ENCODE measurements at places on chromosomes 4 and X. TPM values are rescaled to one million over a fixed set of nuclear protein-coding genes. Genes with fewer than 3 reads are reported as not detected.

The PF4V1 gene
- not detected for total RNA-seq

The PLAC8 gene
- total RNA-seq, result not detected

The EGFL6 gene
- not detected for total RNA-seq

The NALF2 gene
- 3.2 TPM for total RNA-seq

The RBM47 gene
- 54.3 TPM for total RNA-seq

The GABRE gene
- total RNA-seq, result 4.0 TPM

The RHOXF2B gene
- total RNA-seq, result not detected

The DACH2 gene
- not detected for total RNA-seq

The TMPRSS11B gene
- not detected for total RNA-seq

The AWAT2 gene
- not detected for total RNA-seq

The CXXC4 gene
- 2.1 TPM for total RNA-seq

The ADH1B gene
- not detected for total RNA-seq

The CPZ gene
- not detected for total RNA-seq

The KIF4A gene
- 18.1 TPM for total RNA-seq

The FATE1 gene
- total RNA-seq, result not detected

The BMPR1B gene
- total RNA-seq, result 1.2 TPM

DNA sequence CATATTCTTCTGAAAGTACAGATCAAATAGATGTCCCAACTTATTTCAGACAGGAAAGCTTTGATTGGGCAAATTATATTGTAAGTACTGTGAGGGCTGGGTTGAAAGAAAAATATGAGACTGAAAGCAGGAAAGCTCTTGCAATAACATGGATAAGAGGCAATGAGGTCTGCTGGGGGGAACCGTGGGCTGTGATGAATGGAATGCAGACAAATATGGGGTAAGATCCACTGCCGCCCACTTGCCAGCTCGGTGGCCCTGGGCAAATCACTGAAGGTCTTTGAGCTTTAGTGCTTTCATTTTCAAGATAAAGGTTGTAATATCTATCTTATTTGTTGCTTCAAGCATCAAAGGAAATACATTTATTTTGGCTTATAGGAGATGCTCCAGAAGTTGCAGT, 51.0 kb downstream of the AGA start:
- no peak for DNase-seq

- no peak for DNase-seq
Measured at GRCh38 chr4:18524667-18525066, 503.1 kb upstream of the LCORL start.

GRCh38 chrX:7996414-7996813, 69.2 kb upstream of the PNPLA4 start:
- peak; percentile 8 for DNase-seq

GRCh38 chr4:138672393-138672976, 343.1 kb upstream of the NOCT start:
- no peak for DNase-seq

GRCh38 chr4:113404841-113405240, 355.4 kb downstream of the ANK2 start:
- no peak for DNase-seq

DNA sequence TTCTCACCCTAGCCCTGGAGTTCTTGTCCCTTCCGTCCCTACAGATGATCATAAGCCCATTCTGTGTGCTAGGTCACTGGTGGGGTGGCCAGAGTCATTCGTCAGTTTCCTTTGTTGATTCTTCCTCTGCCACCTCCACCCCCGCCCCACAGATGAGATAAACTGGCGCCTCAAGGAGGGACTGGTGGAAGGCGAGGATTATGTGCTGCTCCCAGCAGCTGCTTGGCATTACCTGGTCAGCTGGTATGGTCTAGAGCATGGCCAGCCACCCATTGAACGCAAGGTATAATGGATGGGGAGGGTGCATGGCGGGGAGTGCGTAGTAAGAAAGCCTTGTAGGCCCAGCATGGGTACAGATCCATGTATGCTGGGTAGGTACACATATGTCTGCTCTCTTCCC, 6.4 kb downstream of the USP11 start:
- no peak for DNase-seq

- no peak for DNase-seq
Measured at GRCh38 chrX:71653344-71653743, 14.0 kb upstream of the LOC101059915 start.

DNA sequence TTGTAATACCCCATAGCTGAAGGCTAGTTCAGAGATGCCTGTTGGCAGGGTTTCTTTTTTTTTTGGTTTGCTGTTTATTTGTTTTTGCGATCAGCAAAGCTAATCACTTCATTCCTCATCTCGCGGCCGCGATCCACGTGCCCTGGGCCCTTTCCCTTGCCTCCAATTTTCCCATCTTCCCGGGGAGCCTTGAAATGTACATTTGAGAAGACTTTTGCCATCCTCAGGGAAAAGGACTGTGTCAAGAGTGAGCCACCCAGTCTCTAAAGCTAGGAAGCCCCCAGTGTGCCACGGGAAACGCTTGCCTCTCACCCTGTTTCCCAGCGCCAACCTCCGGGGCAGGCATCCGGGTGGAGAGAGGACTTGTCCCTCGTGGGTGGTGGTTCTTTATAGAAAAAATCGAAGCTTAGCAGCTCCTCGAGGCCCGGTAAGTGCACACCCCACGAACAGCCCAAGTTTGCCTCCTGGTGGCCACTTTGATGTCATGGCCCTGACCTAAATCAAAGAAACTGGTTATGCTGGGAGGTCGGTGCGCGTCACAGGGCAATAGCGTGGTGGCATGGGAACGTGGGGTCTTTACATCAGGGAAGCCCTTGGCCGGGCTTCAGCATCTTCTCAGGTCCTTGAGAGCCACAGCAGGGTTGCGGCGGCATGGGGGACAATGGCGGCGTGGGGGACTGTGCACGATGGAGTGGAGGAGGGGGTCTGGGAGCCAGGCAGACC, 42.0 kb downstream of the MAP7D3 start:
- DNase-seq, result no peak

DNA sequence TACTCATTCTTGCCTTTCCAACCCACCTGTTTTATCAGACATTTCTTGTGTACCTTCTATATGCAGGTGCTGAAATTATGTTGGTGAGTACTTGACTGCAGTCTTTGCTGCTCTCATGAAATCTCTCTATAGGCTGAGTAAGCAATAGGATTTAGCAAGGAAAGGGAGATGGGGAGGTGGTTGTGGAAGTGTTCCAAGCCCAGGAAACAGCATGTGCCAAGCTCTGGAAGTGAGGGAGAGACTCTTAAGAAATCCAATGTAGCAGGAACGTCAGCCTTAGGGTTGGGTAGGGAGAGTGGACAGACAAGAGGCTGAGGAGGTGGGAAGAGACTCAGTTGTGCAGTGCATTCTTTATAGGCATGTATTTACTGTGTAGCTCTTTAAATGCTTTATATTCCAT, 5.6 kb downstream of the SEPTIN11 start:
- DNase-seq, result no peak

- DNase-seq, result peak; percentile 51
Measured at GRCh38 chr4:186689476-186689875, 34.2 kb downstream of the FAT1 start.

GRCh38 chrX:71111921-71112431, 599 bp upstream of the IL2RG start:
- no peak for DNase-seq

GRCh38 chrX:12901486-12901885, 4.9 kb upstream of the TLR8 start:
- peak; percentile 31 for DNase-seq

DNA sequence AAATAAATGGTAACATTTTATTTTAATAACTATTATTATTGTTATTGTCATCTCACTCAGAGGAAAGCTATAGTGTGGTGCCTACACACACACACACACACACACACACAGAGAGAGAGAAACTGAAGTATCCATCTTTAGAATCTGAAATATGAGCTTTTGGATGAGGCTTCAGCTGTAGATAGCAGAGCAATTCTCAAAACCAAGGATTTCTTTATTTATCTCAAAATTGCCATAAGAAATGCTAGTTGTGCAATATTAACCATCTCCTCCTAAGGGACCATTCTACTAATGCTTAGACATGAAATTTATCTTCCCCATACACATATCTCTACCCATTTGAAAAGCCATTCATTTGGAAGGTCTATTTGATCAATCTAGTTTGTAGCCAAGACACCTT, 50.1 kb upstream of the SGMS2 start:
- no peak for DNase-seq

DNA sequence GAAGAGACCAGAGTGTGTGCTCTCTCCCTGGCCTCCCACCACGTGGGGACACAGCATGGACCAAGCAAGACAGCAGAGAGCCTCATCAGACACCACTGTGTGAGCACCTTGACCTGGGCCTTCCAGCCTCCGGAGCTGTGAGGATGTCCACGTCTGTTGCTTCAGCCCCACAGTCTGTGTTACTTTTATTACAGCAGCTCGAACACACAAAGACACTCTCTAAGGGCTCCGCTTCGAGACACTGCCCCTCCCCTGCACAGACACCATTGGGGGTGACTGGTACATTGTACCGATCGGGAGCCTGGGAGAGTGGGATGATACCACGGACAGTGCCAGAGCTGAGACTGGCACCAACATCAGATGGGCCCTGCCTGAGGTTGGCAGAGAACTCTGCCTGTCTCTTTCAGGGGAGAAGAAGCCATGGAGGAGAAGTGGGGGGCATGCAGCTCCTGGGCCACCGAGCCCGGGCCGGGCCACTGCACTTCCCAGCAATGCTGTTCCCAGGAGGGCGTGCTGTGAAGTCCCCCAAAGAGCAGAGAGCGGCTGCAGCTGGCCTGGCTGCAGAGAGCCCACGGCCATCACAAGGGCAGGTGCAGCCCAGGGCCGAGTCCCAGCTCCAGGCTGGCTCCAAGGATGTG, 48.1 kb upstream of the HMX1 start:
- DNase-seq, result no peak

- no peak for DNase-seq
Measured at GRCh38 chrX:44462850-44463249, 79.8 kb downstream of the FUNDC1 start.

GRCh38 chr4:106738121-106738520, 298.0 kb downstream of the DKK2 start:
- DNase-seq, result no peak

GRCh38 chrX:71954458-71954857, 43.8 kb downstream of the NHSL2 start:
- DNase-seq, result no peak

DNA sequence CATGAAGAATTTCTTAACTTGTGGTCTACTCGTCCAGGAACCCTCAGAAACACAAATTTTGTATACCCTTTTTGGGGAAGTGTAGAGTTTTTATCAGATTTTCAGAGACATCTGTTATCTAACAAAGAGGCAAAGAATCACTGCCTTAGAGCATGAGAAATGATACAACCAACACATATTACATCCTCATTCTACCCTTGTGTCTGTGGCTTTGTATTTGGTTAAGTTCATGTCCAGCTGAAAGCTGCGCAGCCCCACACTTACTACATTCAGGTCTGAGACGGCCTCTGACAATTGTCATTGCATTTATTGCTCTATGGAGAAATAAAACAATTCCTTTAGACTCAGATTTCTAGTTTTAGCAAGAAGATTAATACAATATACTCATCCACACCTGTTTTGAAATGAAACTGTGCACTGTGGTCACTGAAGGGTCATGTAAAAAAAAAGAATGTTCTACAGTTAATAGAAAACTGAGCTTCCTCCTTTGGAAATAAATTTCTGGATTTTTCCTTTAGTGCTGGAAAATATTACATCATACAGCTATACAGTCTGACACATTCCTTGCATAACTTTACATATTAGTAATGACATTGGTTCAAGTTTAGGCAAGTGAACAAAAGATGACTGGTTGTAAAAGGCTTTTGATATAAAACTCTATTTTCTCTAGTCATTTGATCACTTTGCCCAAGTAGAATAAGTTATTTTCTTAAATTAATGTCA, 39.8 kb downstream of the GLRB start:
- DNase-seq, result peak; percentile 60

GRCh38 chr4:128444544-128445302, 157.1 kb upstream of the PGRMC2 start:
- no peak for DNase-seq

- no peak for DNase-seq
Measured at GRCh38 chr4:183996868-183997267, 91.8 kb downstream of the STOX2 start.

GRCh38 chr4:8303081-8303480, 33.5 kb downstream of the HTRA3 start:
- no peak for DNase-seq

- DNase-seq, result no peak
Measured at GRCh38 chrX:66892004-66892403, 253.1 kb upstream of the EDA2R start.

GRCh38 chrX:104359124-104359523, 104.4 kb upstream of the ESX1 start:
- no peak for DNase-seq

DNA sequence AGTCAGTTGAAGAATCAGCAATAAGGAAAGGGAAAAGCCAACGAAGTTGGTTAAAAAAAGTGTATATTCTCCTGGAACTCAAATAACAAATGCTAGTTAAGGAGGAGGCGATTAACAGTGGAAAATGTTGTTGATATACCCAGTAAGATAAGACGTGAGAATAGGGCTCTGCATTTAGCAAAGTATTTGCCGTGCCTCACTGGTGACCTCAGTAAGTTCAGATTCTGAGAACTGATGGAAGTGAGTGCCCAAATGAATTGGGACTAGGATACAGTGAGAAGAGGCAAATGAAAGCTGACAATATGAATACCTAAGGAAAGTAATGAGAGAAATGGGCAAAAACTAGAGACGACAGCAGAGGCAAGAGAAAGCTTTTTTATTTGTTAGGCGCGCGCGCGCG, 3.5 kb downstream of the TECRL start:
- no peak for DNase-seq

- DNase-seq, result no peak
Measured at GRCh38 chr4:103425406-103425805, 227.3 kb upstream of the CENPE start.

- DNase-seq, result no peak
Measured at GRCh38 chr4:48261281-48261680, 8.4 kb downstream of the TEC start.

- peak; percentile 4 for DNase-seq
Measured at GRCh38 chr4:175891851-175892250, 79.8 kb upstream of the GPM6A start.

GRCh38 chr4:70533211-70533610, 14.8 kb downstream of the AMTN start:
- peak; percentile 21 for DNase-seq

GRCh38 chr4:73187325-73187724, 71.3 kb downstream of the ANKRD17 start:
- DNase-seq, result no peak

- DNase-seq, result no peak
Measured at GRCh38 chrX:7120878-7121219, 26.7 kb upstream of the STS start.

GRCh38 chrX:136781180-136781797, 557 bp upstream of the ARHGEF6 start:
- no peak for DNase-seq

DNA sequence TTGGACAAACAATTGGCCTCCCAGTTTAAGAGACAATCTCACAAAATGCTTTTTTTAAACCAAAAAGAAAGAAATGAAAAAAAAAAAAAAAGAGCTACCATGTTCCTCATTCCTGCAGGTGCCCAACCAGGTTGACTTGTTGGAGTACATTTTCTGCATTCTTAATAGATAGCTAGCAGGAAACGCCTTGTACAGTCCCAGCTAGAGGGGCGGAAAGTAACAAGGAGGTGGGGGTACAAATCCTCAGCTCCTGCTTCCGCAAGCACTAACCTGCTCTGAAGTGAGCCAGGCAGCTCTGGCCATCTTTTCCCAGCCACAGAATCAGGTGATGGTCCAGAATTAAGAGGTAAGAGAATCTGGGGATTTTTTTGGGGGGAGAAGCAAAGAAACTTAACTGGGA, at the start of gene VGLL1:
Gene VGLL1, plus strand, starts transcription at position 265 of the 400 bp plus-strand sequence. CDS start 3,806 bp downstream, outside the sequence.
- DNase-seq, result no peak

GRCh38 chrX:6131287-6131686, 97.4 kb downstream of the NLGN4X start:
- peak; percentile 36 for DNase-seq

All from Caki2 (cell line).